NCI-H2107 (cell line): ENCODE measurements at places on chromosomes 7 and 10.

DNA sequence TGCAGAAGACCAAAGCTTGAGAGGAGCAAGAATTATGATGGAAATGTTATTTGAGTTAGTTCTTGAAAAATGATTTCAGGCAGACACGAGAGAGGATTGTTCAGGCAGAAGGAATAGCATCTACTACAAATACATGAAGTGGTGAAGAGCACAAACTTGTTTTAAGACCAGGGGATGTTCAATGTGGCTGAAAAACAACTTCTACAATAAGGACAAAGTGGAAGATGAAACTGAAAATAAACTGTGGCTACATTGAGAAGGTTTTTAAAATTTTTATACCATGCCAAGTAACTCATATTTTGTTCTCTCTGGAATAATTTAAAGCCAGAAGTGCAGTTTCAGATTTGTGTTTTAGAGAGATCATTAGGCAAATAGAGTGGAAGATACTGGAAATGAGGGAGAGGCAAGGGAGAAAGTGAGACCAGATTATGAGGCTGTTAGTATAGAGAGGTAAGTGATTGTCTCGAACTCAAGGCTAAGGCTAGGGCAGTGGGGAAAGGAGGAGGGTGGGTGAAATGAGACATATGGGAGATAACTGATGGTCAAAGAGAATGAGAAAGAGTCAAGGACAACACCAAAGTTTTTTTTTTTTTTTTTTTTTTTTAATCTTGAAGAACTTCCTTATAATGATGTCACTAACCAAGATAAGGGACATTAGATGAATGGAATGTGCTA lies 115.4 kb downstream of the MDFIC start:
- DNase-seq, result no peak

DNA sequence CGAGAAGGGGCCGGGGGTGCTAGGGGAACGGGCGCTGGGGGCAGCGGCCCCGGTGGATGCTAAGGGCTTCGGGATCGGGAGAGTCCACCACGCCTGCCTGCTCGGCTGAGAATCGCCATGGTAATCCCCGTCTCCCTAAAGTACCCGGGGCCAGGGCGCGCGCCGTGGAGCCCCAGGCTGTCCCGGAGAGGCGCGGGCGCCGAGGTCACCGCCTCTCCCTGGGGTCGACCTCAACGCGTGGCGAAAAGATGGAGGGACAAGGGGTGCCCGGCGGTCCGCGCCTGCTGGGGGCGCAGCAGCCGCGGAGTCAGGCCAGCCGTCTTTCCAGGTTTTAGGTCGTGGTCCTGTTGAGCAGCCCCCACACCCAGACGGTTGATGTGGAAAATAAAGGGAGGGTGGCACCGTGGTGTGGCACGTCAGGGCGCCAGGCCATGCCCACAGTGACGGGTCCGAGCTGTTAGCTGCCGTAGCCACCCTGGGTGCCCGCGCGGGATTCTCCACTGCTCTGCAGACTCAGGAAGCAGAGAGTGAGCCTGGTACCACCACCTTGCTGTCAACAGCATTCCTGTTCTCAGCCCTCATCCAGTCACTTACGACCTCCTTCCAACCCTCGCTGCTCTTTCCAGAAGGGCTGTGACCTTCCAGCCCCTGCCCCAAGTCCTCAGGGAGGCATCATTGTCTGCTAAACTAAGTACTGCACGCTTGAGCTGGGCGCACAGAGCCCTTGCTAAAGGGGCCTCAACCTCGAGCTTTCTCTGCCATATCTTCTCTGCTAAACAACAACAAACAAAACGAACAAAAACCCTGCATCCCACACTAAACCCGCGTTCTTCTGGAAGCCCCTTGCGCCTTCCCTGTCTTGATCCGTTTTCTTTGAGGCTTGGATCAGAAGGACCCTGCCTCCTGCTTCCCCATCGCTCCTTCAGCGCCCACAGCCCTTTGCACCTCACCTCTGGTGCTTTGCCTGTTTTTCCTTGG lies 666 bp downstream of the SMKR1 start:
- no peak for DNase-seq

GRCh38 chr7:121561717-121562116 lies 165.6 kb upstream of the FAM3C start:
- no peak for DNase-seq

GRCh38 chr10:132580143-132580542 lies 42.6 kb downstream of the INPP5A start:
- no peak for DNase-seq
